ENCODE measurements at places on chromosomes 12 and 14.

GRCh38 chr12:49030119-49030518 is 11.5 kb upstream of the PRKAG1 start:
- DNase-seq = no peak

GRCh38 chr14:81430235-81430634 is 30.1 kb upstream of the STON2 start:
- DNase-seq = no peak

DNA sequence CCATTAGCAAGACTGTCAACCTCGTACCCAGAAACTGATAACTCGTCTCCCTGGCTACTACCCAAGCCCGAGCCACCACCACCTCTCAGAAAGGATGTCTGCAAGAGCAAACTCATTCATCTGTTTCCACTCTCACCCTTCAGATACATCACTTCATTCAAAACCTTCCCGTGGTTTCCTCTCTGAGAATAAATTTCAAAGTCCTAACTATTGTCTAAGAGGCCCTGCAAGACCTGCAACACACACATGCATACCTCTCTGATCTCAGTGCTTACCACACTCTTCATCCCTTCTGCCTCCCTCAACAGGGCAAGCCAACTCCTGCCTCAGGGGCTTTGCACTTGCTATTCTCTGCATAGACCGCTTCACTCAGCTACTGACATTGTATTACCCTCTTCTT is 40.6 kb downstream of the PPP1R13B start:
- no peak for DNase-seq

- DNase-seq = no peak
These were observed 128.9 kb downstream of the CCER1 start for GRCh38 chr12:90826036-90826435.

GRCh38 chr12:38601949-38602348 is 285.4 kb downstream of the ALG10B start:
- DNase-seq = no peak

DNA sequence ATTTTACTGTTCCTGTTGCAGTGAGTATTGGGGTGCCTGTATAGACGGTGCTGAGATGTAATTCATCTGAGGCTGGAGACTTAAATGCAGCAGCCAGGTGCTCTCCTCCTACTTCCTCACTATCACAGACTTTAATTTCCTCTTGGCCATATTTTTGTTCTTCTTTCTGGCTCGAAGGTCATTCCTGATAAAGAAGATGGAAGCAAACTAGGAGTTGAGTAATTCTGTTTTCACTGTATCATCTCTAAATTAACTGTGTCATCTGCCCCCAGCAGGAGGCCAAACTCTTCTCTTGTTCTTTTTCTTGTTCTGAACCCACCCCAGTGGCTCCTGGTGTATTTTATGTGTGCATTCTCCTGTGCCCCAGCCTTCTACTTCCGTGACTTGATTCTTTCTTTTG is 141.7 kb upstream of the ARHGAP5 start:
- no peak for DNase-seq

DNA sequence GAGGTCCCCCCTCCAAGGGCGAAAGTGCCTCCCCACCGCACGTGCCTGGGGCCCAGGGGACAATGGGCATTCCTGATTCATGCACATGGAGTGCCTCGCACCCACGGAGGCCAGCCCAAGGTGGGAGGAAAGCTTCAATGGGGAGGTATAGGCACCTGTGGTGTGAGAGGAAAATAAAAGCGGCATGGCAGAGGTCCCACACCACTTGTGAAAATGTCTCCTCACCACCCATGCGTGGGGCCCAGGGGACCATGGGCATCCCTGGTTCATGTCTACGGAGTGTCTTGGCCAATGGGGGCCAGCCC is 384.7 kb downstream of the ALG10 start:
- no peak for DNase-seq

DNA sequence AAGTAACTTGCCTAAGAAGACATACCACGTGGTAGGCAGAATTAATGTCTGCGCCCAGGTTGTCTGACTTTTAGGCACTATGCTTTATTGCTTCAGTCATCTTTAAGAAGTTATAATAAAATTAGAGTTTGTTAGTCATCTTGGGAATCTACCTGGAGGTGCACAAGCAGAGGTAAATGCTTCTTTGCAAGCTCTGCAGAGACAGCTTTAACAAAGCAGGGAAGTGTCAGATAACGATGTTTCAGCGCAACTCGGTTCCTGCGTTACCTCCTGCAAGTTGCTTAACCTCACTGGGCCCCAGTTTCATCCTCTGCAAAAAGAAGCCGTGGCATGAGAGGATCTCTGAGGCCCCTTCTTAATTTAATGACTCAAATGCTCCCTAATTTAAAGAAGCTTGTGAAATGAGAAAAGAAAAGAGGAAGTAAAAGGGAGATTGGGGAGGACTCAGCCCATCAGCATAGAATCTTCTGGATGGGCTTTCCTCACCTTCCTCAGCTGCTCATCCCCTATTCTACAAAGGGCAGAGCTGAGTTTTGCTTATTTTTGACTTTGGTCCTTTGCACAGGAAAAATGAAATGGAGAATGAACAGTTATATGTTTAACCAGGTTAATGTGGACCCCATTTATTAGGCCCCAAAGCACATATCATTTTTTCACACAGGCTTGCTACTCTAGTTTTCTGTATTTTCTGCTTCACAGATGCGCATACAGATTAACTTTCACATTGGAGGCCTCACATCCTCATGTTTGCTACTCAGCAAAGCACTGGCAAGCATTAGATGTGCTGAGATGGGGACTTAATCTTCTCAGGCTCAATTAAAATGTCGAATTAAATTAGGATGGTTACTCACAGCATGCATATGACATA is 5.1 kb downstream of the ARHGDIB start:
- no peak for DNase-seq

- no peak for DNase-seq
These were observed 23.5 kb upstream of the PYGL start for GRCh38 chr14:50967790-50968189.
